ENCODE measurements at places on chromosomes 7 and 10.

DNA sequence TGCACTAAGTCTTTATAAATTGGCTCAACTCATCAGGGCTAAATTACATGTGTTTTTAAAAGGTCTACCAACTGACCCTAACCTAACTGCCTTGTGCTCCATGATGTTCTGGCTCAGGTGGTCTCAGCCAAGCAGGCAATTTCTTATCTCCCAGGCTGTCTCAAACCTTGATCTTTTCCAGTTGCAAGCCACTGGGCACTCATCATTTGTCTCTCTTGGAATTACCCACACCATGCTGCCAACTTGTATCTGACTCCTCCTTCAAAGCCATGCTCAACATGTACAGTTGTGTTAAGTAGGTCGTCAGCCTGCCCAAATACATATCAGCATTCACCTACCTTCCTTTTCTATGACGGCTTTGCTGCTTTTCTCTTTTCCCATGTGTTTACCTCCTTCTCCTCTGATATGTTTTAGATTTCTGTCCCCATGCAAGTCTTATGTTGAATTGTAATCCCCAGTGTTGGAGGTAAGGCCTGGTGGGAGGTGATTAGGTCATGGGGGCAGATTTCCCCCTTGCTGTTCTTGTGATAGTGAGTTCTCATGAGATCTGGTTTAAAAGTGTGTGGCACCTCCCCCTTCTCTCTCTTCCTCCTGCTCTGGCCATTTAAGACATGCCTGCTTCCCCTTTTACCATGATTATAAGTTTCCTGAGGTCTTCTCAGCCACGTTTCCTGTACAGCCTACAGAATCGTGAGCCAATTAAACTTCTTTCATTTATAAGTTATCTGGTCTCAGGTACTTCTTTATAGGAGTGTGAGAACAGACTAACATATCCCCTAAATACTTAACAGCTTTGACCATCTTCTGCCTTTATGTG lies 130.0 kb downstream of the ELAPOR2 start:
- DNase-seq: no peak

DNA sequence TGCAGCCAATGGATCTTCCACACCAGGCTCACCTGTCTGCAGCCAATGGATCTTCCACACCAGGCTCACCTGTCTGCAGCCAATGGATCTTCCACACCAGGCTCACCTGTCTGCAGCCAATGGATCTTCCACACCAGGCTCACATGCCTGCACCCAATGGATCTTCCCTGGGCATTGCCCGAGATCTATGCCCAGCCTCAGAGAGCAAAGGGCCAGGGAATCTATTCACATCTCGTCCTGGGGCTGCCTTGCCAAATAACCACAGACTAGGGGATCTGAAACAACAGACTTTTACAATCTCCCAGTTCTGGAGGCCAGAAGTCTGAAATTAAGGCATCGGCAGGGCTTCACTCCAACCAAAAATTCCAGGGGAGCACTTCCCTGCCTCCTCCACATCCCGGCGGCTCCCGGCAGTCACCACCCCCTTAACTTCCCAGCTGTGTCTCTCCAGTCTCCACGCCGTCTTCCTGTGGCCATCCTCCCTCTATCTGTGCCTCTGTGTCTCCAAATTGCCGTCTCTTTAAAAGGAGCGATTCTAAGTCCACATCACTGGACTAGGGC lies 92.4 kb upstream of the PPP2R2D start:
- no peak for DNase-seq

DNA sequence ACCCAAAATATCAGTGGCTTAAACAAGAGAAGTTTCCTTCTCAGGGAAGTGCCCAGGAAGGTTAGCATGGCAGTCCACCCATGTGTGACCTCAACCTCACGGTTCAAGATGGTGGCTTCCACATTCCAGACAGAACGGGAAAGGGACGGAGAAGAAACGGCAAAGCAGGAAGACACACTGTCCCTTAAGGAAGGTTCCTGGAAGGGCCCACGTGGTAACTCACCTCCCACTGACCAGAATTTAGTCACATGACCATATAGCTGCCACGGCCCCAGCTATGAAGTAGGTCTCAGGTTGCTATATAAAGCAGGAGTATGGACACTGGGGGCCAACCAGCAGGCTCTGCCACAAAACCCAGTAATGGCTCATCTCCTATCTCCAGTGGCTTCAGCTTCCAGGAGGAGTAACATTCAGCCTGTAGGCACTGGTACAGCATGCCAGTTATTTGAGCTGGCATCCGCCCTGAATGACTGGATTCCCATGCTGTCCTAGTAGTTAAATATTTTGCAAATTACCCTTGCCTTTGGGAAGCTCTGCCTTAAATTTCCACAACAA lies 278.5 kb upstream of the KLF14 start:
- no peak for DNase-seq

- no peak for DNase-seq
These were observed 299.8 kb downstream of the CCDC3 start for GRCh38 chr10:12701696-12702095.

- DNase-seq: no peak
These were observed 258.6 kb downstream of the BMPER start for GRCh38 chr7:34163956-34164355.

DNA sequence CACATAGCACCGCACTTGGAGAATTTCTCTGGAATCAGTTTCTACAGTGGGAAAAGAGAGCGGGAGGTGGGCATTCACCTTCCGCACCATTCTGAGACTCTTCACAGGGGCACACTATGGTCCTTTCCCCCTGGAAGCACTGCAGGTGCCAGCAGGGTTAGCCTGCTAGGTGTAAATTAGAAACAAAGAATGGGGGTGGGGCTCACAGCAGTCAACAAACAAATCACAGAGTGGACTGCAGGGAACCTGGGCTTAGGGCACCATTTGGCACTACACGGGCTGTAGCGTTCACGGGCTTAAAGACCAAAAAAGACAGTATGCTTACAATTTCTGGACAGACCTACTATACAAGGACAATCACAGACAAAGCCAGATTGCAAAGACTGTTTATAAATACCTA lies 8.0 kb upstream of the PKD1L1 start:
- DNase-seq: no peak

- DNase-seq: no peak
These were observed 111.5 kb downstream of the SEMA3C start for GRCh38 chr7:80807166-80807900.

- DNase-seq: no peak
These were observed 18.1 kb upstream of the NCAPG2 start for GRCh38 chr7:158722574-158723237.

- DNase-seq: no peak
These were observed 146.1 kb upstream of the TMEM196 start for GRCh38 chr7:19919261-19920095.

DNA sequence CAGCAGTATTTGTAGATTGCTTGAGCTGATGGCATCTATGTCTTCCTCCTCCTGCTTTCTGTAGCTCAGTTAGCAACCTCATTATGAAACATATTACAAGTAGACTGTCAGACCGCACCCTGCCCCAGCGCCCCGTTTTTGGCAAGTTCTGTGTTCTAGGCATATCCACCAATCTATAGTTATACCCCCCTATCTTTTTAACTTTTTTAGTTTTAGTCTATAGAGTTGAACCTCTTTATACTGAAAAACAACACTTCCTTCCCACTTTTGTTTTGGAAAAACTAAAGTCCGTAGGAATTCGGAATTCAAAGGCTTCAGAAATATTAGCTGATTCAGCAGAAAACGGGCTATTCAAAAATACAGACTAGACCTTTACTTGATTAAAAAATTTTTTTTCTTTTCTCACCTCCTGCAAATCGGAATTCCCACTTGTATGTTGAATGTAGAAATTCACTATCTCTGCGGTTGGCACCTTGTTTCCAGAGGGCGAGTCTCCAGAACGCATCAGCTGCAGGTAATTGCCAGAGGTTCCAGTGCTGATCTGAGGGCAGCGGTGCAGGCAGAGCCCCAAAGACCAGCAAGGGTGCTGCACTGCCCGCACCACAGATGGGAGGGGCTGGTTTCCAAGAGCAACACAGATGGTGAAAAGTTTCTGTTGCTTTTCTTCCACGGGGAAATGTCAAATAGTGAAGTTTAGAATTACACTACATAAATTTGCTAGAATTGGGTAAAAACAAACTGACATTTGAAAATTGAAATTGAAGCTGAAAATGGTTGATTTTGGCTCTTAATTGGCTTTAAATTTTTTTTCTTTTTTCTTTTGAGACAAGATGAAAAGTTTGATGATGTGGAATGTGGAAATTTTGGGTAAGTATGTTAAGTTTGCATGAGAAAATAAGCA lies 2.2 kb upstream of the FZD8 start:
- DNase-seq: no peak

- DNase-seq: peak; percentile 39
These were observed 28.5 kb downstream of the RET start for GRCh38 chr10:43105102-43105955.

DNA sequence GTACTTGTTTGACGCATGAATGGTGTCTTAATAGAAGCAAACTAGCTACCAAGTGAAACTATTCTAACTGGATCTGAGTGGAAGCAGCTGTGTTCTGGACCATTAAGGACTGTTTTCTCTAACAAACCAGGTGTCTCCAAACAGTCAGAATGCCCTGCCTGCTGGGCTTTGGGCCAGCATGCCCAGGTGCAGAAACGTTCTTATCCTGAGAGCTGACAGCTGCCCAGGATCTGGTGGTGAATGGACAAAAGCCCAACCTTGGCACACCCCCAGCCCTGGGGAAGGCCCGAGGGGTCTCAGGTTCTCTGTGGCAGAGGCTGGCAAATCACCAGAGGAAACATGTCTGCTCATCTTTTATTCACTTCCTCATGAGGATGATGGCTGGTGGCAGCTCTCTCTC lies 48.2 kb upstream of the LAMB4 start:
- no peak for DNase-seq

DNA sequence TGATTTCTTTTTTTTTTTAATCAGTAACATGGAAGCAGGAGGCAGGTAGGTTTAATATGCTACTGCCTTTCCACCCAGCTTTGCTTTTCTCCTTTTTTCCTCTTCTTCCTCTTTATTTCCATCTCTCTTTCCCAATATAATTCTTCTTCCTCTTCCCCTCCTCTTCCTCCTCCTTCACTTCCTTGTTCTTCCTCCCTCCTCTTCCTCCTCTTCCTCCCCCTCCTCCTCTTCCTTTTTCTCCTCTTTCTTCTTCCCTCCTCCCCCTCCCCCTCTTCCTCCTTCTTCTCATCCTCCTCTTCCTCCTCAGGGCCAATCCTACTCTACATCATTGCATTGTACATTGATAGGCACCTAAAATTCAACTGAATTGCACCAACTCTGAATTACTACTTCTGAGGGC lies 11.4 kb downstream of the ZNF503 start:
- DNase-seq: no peak

DNA sequence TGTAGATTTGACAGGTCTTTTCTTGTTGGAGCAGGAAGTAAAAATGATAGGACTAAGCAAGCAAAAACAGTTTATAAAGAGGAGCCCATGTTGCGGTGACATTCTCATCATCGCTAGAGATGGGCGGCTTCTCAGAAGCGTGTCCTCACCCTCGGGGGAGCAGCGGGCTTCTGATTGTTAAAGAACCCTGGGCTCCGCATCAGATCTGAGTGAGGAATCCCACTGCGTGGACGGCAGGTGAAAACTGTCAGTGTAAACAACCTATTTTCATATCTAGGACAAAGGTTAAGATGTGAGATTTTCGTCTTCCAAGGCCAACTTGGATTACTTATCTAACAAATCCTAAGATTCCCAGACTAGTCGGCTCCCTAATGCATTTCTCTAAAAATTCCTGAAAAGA lies 177.6 kb downstream of the ADARB2 start:
- DNase-seq: no peak

DNA sequence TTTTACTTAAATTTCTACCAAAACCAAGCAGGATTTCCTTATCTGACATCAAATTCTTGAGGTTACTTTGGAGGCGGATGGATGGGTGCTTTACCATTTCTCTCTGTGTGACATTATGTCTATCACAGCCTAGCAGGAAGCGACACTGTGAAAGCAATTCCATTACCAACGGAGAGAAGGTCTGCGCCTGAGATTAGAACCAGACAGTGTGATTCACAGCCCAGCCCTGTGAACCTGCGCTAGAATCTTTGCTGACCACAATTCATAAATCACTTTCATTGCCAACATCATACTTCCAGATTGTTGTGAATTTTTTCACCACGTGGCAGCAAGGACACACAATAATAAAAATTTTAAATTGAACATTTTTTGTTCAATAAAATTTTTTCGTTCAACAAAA lies 126.5 kb downstream of the CUBN start:
- no peak for DNase-seq

Data from NT2/D1 (cell line).